ENCODE measurements at places on chromosomes 7 and 10.
A peak's percentile ranks its signal among the peaks of the same experiment; 100 is the strongest.

GRCh38 chr10:78805176-78805575 lies 263.6 kb upstream of the ZMIZ1 start:
- DNase-seq: no peak

DNA sequence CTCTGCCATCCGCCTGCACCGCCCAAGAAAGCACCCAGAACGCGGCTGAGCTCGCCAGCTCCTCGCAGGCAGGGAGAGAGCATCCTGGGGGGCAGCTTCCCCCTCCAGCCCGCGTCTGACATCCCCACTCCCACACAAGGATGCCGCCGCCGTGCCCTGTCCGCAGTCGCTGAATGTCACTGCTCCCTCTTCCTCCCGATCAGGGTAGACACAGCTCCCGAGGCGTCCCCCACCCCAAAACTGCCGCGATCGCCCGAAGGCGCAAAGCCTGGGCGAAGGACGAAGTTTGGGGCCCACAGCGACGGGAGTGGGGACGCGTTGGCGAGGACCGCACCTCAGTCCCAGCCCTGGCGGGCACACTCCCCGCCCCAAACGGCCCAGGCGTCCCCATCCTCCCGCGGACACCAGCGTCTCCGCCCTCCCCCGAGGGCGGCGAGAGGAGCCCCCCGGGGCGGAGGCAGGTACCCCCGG lies 1.5 kb upstream of the KAT6B start:
- no peak for DNase-seq

- no peak for DNase-seq
Measured at GRCh38 chr7:38858259-38858884, 50.6 kb downstream of the VPS41 start.

GRCh38 chr7:37961251-37961650 lies 40.8 kb downstream of the EPDR1 start:
- DNase-seq: no peak

- DNase-seq: no peak
Measured at GRCh38 chr7:77542895-77543294, 5.8 kb downstream of the PTPN12 start.

DNA sequence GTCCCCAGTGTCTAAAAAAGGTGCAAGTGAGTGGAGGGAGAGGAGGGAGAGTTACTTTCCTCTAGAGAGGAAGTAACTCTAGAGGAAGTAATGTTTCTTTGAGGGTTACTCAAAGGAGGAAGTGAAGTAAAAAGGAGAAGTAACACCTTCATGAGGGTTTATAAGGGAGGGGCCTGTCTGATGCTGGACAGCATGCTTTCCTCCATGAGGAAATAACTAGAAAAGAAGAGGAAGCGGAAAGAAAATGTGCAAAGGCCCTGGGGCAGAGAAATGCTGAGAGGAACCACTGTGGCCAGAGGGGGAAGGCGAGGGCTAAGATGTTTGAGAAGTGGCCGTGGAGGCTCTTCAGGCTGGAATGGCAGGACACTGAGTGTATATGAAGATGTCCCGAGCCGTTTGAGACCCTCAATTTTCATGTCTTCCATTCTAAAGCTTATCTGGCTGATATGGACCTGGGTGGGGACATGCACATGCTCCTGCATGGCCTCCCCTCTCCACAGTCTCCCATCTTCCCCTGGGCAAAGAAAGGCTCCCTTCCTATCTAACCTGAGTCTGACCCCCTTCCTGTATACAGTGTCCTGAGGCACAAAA lies 3.4 kb upstream of the SLC18A2 start:
- no peak for DNase-seq

GRCh38 chr10:114304571-114305421 lies 65.7 kb downstream of the VWA2 start:
- DNase-seq: peak; percentile 67

GRCh38 chr7:4725014-4725849 lies 43.1 kb downstream of the FOXK1 start:
- DNase-seq: no peak

GRCh38 chr7:150937848-150938561 lies 40.1 kb downstream of the KCNH2 start:
- DNase-seq: no peak

DNA sequence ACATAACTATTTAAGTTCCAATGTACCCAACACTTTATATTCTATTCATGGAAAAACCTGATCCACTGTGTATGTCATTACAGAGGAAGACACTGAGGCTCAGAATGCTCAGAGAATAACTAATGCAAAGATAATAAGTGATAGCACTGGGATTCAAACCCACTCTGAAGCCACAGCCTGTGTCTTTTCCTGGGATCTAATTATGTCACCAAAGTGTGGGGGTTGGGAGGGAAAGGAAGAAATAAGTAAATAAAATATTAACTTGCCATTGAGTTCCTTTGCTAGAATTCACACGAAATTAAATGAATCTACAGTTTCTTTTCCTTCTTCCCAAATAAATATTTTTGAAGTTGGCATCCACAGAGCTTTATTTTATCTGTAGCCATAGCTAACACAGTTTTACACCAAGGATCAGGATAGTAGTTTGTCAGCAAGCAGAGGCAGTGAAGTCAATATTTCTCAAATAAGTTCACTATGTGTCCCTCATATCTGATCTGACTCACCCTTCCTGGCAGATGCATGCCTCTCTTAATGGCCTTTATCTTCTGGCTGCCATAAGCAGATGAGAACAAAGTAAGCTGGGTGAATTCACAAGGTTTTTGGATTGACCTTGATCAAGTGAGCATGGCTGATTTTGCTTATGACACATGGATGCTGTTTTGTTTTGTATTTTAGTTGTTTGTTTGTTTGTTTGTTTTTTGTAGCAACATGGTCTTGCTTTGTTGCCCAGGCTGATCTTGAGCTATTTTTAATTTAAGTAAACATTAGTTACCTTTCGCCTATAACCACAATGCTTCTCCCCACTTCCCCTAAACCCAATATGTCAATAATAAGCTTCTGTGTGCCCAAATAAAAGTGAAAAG lies 6.3 kb downstream of the RAPGEF5 start:
- DNase-seq: no peak

GRCh38 chr7:99409192-99409572 lies 413 bp downstream of the BUD31 start:
- no peak for DNase-seq

GRCh38 chr10:15571575-15571974 lies 148.1 kb downstream of the ITGA8 start:
- no peak for DNase-seq

DNA sequence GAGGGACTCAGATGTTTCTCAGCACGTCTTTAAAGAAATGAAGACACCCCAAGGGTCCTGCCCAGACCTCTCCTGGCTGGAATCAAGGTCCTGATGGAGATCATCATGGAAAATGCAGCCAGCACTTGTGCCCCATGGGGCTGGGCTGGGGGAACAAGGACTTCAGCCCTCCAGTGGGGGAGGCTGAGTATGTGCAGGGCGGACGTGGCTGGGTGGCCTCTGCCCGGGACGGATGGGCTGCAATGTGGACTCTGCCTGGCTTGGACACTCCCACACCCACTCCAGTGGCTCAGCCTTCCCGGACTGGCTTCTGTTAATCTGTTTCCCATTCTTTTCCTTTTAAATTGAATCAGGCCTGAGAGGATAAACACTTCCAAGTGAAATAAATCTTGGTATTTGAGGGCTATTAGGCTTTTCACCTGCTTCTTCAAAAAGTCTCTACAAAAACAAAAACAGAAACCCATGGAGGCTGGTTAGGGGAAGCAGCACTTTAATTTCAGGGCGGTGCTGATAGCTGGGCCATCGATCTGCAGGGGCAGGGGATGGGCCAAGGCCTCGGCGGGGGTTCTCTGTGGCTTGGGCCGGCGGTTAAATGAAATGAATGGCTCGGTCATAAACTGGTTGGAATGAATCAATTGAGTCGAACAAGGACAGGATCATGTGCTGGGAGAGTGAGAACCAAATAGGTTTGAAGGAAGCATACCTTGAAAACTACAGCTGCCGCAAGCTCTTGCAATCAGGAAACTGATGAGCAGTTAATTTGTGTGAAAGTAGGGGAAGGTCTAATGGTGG lies 51.4 kb downstream of the ADARB2 start:
- no peak for DNase-seq

GRCh38 chr7:157503229-157503628 lies 166.4 kb downstream of the DNAJB6 start:
- DNase-seq: no peak

Measured in NCI-H1930 (cell line).